ENCODE measurements at places on chromosomes 6 and 20.

DNA sequence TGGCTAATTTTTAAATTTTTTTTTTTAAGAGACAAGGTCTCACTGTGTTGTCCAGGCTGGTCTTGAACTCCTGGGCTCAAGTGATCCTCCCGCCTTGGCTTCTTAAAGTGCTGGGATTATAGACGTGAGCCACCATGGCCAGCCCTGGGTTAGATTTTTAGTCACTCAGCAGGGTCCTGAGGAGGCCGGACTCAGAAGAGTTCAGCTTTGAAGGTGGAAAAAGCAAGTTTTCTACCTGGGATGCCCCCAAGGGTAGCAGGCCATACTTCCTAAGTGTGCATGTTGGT, 44.2 kb downstream of the FGD2 start:
- no peak for DNase-seq

DNA sequence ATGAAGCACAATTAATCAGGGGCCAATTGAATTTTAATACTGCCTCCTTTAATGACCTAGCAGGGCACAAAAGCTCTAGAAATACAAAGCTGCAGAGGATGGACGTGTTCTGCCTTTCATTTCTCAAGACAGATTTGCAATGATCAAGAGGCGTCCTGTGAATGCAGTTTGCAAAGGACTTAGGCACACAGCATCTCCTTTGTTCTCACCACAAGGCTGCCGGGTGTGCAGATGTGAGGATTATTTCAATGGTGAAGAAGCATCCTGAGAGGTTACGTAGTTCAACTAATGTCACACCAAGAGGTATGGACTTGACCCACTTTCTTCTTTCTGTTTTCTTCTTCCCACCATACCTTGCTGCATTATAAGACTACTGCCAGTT, 42.9 kb upstream of the SPTLC3 start:
- DNase-seq, result no peak

DNA sequence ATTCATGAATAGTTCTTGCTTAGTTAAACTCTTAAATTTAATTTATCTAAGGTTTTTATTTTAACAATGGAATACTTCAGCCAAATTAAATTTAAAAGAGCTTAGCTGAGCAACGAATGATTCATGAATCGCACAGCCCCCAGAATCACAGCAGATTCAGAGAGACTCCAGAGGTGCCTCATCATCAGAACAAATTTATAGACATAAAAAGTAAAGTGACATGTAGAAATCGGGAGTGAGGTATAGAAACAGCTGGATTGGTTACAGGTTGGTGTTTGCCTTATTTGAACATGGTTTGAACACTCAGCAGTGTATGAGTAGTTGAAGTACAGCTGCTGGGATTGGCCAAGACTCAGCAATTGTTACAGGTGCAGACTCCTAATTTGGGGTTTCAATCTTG, 132.7 kb upstream of the MAP3K4 start:
- DNase-seq, result no peak

- peak; percentile 87 for DNase-seq
Observed at GRCh38 chr20:38210741-38211140, 45.7 kb upstream of the TGM2 start.

DNA sequence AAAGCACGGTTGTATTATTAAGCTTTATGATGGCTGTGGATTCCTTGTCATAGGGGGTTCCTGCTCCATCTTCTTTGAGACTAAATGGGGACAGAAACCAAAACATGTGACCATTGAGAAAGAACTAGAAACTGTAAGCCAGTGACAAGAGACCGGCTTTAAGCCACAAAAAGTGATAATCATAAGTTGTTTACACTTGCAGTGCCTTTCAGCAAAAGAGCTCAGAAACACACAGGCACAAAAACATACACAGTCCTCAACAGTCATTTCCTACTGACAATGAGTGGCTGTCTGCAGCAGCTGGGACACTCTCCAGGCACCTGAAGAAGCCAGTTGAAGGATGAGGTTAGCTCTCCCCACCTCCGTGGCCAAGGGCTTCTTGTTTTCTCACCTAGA, 20.0 kb upstream of the UBE2J1 start:
- no peak for DNase-seq

DNA sequence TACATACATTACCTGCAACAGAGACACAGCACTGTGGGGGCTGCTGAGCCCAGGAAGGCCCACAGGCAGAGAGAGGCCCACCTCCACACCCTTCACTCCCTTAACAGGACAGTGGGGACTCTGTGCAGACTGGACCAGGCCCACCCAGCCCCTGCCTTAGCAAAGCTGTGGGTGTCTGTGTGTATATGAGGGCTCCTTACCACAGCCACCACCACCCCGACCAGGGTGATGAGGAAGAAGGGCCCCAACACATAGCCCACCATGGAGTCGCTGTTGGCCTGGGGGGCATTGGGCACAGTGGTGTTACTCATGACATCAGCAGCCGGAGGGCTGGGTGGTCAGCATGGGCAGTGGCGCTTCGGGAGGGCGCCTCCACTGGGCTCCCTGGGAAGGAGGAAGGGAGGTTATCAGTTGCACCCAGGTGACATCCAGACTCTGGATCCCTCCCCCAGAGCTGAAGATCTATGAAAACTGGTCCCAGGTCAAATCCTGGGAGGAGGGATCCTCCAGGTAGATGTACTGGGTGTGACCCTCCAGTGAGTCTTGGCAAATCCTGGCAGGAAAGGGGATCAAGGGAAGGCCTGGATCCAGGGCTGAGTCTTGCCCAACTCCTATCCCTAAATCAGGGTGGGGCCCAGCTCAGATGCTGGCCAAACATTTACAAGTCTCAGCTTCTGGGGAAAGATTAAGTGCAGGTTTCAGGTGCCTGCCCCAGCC, 1.2 kb downstream of the SMIM29 start:
- DNase-seq, result no peak

- DNase-seq, result peak; percentile 27
Observed at GRCh38 chr6:170232186-170233002, 58.5 kb downstream of the DLL1 start.

GRCh38 chr6:157881342-157881741, 58.3 kb downstream of the SNX9 start:
- DNase-seq, result no peak

GRCh38 chr6:148869585-148869984, 122.8 kb downstream of the UST start:
- DNase-seq, result peak; percentile 82

DNA sequence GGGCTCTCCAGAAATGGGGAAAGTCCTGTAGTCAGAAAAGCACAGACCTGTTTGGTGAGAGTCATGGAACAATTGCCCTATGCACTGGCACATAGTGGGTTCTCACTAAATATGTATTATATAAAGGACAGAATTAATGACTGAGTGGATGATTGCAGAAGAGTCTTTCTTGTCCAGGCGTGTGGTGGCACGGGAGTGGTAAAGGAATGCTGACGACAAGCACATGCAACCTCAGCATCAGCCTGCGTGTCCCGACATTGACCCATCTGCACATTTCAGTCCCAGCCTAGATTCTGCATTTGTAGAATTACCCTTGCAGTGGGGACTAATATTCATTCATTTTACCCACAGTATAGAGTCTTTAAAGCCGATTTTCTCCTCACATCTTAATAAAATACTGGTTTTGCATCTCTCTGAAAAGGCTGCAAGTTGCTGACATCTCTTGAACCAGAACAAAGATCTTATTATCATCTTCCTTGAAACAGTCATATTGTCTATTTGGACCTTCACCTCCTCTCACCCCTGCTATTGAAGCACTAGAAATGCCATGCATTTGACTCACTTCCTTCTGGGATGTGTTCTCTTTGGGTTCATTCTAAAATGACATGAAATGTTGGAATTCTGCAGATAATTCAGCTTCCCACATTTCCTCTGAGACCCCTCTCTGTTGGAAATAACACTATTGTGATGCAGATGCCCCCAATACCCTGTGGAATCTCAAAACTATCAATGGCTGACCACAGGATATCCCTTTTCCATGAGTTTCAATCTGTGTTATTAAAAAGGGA, 883.6 kb upstream of the FLRT3 start:
- DNase-seq, result no peak

GRCh38 chr20:62362991-62363919, 3.9 kb downstream of the LAMA5 start:
- peak; percentile 91 for DNase-seq

GRCh38 chr6:72080260-72080941, 194.1 kb downstream of the RIMS1 start:
- DNase-seq, result no peak

All from RWPE2 (cell line).